ENCODE measurements at places on chromosomes 13 and 19.

DNA sequence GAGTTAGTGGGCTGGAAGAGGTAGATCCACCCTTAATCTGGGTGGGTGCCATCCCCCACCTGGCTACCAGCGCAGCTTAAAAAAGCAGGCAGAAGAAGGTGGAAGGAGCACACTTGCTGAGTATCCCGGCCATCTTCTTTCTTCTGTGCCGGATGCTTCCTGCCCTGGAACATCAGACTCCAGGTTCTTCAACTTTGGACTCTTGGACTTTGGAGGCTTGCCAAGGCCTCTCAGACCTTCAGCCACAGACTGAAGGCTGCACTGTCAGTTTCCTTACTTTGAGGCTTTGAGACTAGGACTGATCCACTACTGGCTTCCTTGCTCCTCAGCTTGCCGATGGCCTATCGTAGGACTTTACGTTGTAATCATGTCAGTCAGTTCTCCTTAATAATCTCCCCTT is 127.6 kb upstream of the GPC6 start:
- DNase-seq = no peak

DNA sequence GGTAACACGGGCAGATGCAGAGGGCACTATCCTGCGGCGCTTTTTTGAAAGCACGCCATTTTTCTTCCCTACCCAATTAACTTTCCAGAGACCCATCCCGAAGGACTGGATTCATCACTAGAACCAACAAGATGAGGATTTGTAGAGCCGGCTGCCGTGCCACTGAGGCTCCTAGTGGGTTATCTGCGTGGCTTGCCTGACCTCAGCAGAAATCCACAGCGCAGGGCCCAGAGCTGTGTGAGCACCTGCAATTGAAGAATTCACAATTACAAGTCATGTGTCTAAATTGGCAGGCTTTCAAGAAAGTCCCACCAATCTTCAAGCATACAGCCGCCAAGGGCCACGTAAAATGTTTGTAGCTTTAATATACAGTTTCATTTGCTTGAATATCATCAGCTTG is 75.5 kb downstream of the ALOX5AP start:
- DNase-seq = no peak

- peak; percentile 52 for DNase-seq
Measured at GRCh38 chr13:21925720-21926119, 254.8 kb downstream of the FGF9 start.

DNA sequence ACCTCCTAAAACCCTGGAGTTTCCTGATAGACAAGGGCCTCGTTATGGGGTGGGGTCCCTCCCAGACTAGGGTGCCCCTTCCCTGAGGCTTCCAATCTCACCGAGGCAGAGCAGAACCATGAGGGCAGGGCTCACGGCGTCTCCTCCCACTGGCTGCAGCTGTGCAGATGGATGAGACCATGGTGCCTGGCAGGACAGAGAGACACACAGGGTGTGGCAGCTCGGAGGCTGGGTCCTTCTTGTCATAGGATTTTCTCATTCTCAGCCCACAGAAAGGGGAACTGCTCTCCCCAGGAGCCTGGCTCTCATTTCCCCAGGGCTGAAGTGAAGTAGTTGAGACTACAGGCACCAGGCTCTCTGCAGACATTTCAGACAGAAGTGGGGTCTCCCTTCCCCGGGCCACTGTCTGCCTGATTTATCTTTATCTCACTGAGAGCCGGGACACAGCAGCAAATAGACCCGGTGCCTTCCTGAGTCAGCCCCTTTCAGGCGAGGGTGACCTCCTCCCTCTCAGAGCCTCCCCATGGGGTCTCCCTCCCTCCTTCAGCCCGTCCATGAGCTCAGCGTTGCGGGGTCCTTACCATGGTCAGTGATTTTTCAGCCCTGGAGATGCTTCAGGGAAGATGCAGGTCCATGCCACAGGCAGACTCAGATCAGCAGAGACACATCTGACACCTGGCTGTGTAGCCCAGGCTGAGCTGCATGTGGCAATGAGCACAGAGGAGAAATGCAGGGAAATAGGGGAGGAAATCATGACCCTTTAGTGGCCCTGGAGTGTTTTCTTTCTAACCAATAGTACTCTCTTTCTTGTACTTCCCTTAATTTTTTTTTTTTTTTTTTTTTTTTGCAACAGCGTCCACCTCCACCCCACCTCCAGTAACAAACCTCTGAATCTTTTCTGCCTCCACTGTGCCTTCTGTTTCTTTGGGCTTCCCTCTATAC is at the start of gene LILRA5:
Gene LILRA5, minus strand, starts transcription at position 731 of the 942 bp plus-strand sequence. Its CDS starts 147 bp downstream, at position 584.
- no peak for DNase-seq

DNA sequence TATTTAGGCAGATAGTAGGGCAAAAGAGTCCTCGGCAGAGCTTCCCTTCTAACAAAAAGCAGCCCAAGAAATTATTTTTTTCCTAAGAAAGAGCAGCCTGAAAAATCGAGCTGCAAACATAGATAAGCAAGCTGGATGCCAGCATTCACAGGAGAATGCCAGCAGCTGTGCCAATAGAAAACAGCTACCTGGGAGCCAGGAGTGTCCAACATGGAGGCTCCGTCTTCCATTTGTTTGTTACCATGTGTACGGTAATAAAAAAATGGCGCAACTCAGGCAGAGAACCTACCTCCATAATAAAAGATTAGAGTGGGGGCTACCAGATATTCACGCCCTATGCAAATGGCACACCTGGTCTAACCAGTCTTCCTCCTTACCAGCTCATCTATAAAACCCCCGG is 77.6 kb upstream of the IPO5 start:
- no peak for DNase-seq

DNA sequence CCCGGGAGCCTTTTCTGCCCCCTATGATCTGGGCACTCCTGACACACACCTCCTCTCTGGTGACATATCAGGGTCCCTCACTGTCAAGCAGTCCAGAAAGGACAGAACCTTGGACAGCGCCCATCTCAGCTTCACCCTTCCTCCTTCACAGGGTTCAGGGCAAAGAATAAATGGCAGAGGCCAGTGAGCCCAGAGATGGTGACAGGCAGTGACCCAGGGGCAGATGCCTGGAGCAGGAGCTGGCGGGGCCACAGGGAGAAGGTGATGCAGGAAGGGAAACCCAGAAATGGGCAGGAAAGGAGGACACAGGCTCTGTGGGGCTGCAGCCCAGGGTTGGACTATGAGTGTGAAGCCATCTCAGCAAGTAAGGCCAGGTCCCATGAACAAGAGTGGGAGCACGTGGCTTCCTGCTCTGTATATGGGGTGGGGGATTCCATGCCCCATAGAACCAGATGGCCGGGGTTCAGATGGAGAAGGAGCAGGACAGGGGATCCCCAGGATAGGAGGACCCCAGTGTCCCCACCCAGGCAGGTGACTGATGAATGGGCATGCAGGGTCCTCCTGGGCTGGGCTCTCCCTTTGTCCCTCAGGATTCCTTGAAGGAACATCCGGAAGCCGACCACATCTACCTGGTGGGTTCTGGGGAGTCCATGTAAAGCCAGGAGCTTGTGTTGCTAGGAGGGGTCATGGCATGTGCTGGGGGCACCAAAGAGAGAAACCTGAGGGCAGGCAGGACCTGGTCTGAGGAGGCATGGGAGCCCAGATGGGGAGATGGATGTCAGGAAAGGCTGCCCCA is 8.5 kb upstream of the CEACAM7 start:
- DNase-seq = no peak

DNA sequence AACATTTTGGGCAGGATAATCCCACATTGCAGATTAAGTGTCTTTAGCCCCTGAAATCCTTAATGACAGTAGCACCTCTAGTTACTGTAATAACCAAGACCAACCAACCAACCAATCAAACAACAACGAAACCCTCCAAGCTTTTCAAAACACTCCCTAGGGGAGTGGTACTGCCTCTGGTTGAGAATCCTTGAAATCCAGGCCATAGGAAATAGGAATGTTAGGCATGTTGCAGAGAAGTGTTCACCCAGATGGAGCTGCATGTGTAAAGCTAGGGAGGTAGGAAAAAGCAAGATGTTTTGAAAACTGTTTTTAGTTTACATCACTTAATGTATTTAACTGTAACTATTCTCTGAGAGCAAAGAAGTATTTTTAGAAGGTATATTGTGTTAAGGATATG is 4.5 kb downstream of the LACC1 start:
- peak; percentile 18 for DNase-seq
